NCI-H2171 treated with DMSO at 0.1 percent for 48 hours (cell line): ENCODE measurements at places on chromosomes 5 and 9.
A peak's percentile ranks its signal among the peaks of the same experiment; 100 is the strongest.

DNA sequence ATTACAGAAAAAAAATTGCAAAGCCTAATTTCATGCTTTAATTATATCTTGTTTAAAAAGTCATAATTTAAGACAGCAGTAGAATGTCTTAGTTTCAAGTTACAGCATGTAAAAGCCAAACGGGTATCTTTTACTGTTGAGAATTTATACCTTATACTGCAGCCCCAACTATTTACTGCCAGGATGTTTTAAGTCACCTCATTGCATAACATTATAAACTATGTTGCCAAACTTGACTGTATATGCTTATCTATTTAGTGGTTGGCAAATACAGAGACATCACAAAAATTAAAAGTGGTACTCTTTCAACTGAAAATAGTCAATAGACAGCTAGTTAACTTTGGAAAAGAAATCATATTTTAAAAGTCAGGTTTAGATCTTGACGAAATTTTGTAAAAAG, 119.5 kb downstream of the EDIL3 start:
- no peak for DNase-seq

GRCh38 chr5:40221255-40221654, 458.5 kb upstream of the PTGER4 start:
- no peak for DNase-seq

GRCh38 chr5:171715551-171715950, 70.1 kb upstream of the SMIM23 start:
- DNase-seq, result no peak

- no peak for DNase-seq
These were observed 572.9 kb upstream of the PTGER4 start for GRCh38 chr5:40106847-40107246.

GRCh38 chr5:35919191-35919590, 19.2 kb downstream of the CAPSL start:
- DNase-seq, result no peak

DNA sequence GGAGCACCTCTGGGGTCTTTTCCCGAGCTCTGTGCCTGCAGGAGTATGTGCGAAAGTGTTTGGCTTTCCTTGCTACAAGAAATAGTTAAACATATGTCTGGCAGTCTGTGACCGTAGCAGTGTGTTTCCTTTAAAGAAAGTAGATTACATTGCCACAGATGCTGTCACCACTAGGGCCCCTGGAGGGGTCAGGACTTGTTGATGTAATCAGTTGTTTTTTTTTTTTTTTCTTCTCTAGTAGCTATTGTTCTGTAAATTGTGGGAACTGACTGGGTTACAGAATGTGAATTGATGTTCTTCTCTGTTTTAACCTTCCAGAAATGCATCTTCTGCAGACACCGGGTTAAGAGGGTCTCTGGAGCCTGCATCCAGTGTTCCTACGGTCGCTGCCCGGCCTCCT, 345.6 kb downstream of the KDM4C start:
- DNase-seq, result peak; percentile 36

DNA sequence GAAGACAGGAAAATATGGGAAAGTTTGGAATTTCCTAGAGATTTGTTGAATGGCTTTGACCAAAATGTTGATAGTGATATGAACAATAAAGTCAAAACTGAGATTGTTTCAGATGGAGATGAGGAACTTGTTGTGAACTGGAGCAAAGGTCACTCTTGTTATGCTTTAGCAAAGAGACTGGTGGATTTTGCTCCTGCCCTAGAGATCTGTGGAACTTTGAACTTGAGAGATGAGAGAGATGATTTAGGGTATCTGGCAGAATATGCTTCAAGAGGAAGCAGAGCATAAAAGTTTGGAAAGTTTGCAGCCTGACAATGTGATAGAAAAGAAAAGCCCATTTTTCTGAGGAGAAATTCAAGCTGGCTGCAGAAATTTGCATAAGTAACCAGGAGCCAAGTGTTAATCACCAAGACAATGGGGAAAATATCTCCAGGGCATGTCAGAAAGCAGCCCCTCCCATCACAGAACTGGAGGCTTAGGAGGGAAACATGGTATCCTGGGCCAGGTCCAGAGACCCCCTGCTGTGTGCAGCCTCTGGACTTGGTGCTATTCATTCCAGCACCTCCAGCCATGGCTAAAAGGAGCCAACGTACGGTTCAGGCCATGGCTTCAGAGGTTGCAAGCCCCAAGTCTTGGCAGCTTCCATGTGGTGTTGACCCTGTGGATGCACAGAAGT, 114.3 kb upstream of the STARD4 start:
- DNase-seq, result no peak

DNA sequence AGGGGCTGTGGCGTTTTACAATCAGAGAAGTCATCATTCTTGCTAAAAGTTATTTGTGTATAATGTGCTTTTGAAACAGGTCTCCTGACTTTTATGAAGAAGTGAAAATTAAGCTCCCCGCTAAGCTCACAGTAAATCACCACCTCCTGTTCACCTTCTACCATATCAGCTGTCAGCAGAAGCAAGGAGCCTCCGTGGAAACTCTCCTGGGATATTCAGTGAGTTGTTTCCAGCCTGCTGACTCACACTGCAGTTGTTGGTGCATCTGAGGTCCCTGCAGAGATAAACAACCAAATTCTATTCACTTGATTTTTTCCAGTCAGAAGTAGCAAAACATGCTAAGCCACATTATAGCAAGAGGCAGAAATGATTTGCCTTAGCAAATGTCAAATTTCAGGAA, 156.7 kb downstream of the DOCK8 start:
- peak; percentile 95 for DNase-seq

DNA sequence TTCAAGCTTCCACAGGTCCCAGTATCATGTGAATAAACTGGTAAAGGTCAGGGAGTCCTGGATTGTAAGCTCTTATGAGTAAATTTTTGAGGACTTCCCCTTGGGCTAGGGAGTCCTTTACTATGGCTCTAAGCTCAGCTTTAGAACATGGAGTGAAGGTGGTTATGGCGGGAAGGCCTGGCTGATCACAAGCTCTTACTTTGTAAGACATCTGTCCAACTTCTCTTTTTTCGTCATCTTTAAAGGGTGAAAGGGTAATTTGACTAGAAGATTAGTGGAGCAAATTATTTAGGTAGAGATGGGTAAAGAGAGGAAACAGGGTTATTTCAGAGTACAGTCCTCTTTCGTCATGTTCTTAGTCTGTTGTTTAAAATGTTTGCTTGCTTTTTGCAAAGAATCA, 155.4 kb downstream of the AOPEP start:
- DNase-seq, result no peak

GRCh38 chr5:6188976-6189375, 189.4 kb downstream of the MED10 start:
- DNase-seq, result no peak

GRCh38 chr9:68997666-68998065, 16.2 kb downstream of the PRKACG start:
- DNase-seq, result no peak

GRCh38 chr5:32589942-32590869, 4.8 kb downstream of the SUB1 start:
- DNase-seq, result peak; percentile 72

DNA sequence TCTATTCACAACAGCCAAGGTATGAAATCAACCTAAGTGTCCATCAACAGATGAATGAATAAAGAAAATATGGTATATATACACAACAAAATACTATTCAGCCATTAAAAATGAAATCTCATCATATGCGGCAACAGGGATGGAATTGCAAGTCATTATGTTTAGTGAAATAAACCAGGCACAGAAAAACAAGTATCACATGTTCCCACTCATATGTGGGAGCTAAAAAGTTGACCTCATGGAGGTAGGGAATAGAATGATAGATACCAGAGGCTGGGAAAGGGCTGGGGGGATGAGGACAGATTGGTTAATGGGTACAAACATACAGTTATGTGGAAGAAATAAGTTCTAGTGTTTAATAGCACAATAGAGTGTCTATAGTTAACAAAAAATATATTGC, 149.7 kb downstream of the DEPDC1B start:
- DNase-seq, result no peak

DNA sequence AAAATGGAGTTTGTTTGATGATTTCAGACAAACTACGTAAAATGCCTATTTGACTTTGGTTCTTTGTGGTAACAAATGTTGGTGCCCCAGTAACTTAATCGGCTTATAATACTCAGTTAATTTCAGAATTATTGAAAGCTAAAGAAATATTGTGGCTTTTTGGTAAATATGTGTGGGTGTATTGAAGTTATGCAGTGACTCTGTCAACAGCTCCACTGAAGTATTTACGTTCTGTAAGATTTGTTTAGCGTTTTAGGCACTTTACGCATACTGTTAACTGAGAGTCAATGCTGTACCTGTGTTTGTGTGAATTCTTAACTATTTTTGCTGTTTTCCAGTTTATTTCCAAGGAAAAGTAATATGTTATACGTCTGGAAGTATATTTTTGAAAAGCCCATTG, 2.2 kb downstream of the RAD23B start:
- no peak for DNase-seq

- no peak for DNase-seq
These were observed 137.3 kb downstream of the DOCK8 start for GRCh38 chr9:351916-352315.

DNA sequence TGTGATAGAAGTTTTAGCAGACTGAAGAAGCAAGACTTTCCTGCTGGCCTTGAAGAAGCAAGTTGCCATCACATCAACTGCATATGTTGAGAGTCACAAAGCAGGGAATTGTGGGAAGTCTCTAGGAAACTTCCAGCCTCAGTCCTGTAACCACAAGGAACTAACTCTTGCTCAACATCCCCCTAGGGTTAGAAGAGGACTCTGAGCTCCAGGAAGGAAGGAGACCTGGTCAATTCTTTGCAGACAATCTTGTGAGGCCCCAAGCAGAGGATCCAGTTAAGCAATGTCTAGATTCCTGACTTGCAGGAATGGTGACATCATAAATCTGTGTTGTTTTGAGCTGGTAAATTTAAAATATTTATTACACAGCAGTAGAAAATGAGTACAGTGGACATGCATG, 18.6 kb upstream of the ZNF366 start:
- no peak for DNase-seq

DNA sequence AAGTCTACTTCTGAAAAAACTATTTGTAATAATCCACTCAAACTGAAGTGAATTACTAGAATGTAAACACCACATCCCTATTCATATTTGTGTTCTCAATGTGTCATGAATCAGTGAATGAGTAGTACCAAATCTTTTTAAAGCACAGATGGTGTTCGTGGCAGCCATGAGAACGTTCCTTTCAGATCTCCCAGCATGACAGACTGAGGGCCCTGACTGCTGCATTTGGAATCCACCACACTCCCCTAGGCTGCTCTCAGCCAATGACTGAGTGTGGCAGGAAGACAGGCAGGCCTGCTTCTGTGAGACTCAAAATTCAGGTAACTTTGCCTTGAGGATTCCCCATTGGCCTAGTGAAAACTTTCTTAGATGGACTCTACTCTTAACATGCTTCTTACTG, 10.9 kb upstream of the JMY start:
- no peak for DNase-seq

- DNase-seq, result no peak
These were observed 100.0 kb downstream of the ACTBL2 start for GRCh38 chr5:57382655-57383054.

- no peak for DNase-seq
These were observed 273.5 kb upstream of the IRX2 start for GRCh38 chr5:3024976-3025375.

- no peak for DNase-seq
These were observed 135.2 kb downstream of the RXRA start for GRCh38 chr9:134461426-134461982.

DNA sequence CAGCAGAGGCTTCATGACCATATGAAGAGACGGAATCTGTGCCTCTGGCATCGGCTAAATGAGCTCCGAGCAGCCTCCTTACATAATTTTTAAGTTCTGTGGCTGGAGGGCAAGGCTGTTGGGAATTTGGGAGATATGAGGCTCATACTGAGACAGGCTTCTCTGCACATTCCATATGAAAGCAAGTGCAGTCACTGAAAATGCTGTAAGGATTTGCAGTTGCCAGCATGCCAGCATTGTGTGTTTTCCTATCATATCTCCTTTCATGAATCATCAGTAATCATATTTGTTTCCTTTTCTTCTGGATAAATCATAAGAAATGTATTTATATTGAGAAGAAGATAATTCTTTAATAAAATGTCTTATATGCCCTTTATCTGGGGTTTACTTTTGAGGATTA, 775.4 kb downstream of the SEMA5A start:
- DNase-seq, result no peak

GRCh38 chr5:23721336-23721735, 213.9 kb downstream of the PRDM9 start:
- no peak for DNase-seq

DNA sequence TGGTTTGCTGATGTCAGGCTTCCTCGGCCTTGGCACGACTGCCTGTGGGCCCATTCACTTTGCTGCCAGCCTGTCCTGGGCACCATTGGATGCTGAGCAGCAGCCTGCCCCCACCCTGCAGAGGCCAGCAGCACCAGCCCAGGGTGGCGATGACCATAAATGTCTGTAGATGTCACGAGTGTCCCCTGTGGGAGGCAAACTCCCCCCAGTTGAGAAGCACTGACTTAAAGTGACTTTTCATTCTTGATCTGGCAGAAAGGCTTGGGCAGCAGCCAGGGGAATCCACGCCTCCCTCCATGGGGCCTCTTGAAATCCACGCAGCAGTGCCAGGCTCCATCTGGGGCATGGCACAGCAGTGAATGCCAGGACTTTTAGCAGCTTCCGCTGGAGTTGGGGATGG, 21.8 kb downstream of the IRX4 start:
- DNase-seq, result no peak

DNA sequence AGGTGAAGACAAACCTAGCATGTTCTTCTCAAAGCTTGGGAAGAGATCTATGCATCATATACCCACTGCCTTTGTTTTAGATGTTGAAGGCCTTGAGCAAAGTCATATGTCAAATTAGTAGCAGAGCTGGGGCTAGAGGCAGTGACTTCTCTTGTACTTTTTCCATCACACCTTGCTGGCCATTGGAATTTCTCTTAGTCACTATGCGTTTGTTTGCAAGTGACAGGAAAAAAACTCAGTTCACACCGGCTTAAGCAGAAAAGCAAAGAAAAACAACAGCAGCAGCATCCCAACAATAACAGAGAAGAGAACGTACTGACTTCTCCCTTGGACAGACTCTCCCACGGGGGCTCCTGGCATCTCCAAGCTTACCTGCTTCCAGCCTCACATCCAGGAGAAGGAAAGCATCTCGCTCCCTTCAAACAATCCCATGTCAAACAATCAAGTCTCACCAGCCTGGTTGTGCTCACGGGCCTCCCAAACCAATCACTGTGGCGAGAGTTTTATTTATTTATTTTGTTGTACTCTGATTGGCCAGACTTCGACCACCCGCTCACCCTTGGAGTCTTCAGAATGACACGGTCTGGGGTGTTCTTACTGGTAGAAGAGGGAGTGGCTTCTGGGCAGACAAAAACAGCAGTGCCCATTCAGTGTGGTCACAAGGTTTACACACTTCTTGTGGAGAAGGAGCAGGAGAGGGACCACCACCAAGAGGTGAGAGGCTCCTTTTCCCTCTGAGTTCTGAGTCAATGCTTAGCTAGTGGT, 83.8 kb upstream of the STC2 start:
- no peak for DNase-seq

GRCh38 chr9:72327631-72328030, 37.4 kb downstream of the ZFAND5 start:
- no peak for DNase-seq

GRCh38 chr5:134545070-134545868, 19.8 kb downstream of the JADE2 start:
- DNase-seq, result peak; percentile 15

- no peak for DNase-seq
These were observed 626.3 kb upstream of the CCNG1 start for GRCh38 chr5:162811071-162811470.
